ENCODE measurements at places on chromosomes 13 and 19. TPM values are rescaled to one million over a fixed set of nuclear protein-coding genes. Genes with fewer than 3 reads are reported as not detected.

- DNase-seq: peak; percentile 93
Observed at GRCh38 chr19:52007806-52008557, at the start of gene ZNF615. Gene ZNF615 (minus strand): TSS chr19:52008211. CDS start chr19:52003711, 4,500 bp downstream.

DNA sequence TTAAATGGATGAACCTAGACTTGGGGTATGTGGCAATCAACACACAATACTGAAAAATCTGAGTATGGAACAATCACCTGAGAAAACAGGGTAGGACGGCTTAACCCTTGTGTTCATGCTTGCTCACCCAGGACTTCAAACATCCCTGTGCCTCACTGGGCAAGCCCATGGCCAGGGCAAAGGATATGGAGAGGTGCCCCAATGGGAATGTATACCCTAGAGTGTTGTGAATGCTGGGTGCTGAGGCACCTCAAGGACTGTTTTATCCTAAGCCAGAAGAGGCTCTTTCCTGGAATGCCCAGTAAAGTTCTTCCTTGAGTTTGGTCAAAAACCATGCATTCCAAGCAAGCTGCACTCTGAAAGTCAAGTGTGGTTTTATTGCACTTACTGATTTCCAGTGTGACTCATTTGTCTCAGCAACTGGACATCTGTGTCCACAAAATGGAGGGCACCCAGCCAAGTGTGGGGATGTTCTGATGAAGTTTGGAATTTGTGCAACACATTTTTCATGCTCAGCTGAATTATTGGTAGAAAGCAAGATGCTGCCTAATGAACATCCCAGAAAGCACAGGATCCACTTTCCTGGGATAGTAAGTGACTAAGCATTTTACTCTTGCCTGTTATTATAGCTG is 531.3 kb downstream of the RFC3 start:
- peak; percentile 63 for DNase-seq

GRCh38 chr13:82002710-82003109 is 1661.8 kb upstream of the SPRY2 start:
- DNase-seq: peak; percentile 51

GRCh38 chr19:18603255-18603957 is 3.2 kb downstream of the CRLF1 start:
- DNase-seq: peak; percentile 43

- DNase-seq: no peak
Observed at GRCh38 chr13:110576070-110576394, 14.5 kb upstream of the RAB20 start.

- no peak for DNase-seq
Observed at GRCh38 chr19:45138303-45138751, 22.5 kb downstream of the NKPD1 start.

- DNase-seq: no peak
Observed at GRCh38 chr19:32343550-32344262, 1.7 kb upstream of the ZNF507 start.

DNA sequence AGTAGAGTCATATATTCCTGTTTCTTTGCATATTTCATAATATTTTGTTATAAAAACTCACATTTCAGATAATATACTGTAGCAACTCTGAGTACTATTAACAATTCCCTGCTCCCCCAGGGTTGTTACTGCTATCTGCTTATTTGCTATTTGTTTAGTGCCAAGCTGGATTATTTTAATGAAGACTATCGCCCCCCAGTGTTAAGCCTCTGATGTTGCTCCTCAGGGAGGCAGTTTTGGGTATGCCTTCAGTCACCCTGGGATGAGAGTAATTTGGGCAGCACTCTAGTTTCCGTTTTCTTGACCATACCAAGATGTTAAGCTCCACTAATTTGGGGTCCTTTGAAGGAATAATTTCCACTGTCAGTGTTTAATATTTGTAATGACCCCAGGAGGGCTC is 46.0 kb downstream of the MICU2 start:
- DNase-seq: peak; percentile 37

DNA sequence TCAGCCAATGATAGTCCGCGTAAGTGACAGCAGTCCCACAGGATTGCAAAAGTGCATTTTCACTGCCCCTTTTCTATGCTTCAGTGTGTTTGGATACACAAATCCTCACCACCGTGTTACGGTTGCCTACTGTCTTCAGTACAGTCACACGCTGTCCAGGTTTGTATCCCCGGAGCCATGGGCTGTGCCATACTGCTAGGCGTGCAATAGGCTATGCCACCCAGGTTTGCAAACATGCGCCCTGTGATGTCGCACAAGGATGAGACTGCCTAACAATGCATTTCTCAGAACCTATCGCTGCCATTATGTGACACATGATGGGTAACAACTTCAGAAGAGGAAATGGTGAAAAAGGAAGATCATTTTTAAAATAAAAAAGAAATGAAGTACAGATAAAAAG is 16.8 kb upstream of the ADPRHL1 start:
- DNase-seq: no peak

DNA sequence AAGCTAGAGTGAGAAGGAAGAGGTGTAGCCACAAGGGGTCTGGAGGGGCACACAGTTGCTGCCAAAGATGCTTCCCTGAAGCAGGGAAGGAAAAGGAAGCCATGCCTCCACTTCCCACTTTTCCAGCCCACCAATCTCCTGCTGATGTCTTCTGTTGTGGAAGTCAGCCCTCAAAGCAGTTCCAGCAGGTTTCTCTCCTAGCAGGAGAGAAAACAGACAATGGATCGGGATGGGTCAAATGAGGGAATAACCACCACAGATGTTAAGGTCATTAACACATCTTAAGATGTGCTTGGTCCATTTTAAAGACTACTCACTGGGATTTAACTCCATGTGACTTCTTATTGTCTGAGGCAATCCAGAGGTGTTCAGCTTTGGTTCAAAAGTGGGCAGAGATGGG is 284.1 kb upstream of the SOX21 start:
- DNase-seq: no peak

- no peak for DNase-seq
Observed at GRCh38 chr13:23468811-23469210, 35.3 kb upstream of the SACS start.

DNA sequence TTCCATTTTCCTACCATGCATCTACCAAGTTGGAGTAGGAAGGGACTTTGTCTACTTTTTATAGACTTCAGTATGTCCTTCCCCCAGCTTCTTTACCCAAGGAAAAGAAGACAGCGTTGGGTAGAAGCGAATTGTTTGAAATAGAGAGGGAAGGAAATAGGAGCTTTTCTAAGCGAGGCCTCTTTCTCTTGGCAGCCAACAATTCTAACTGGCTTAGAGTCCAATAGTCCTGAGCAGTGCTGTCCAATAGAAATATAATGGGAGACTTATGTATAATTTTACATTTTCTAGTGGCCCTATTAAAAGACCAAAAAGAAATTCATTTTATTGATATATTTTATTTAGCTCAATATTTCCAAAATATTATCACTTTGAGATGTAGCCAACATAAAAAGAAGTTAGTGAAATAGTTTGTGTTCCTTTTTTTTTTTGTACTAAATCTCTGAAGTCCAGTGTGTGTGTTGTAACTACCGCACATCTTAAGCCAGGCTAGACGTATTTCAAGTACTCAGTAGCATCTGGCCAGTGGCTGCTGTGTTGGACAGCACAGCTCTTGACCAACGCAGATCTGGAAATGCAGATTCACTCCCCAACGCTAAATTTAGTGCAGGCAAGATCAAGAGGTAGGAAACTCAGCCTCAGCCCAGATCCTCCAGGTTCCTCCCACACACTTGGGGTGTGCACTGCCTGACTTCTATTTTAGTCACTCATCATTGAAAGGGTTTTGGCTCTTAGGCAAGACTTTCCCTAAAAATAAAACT is 179.2 kb downstream of the SHISA2 start:
- no peak for DNase-seq

GRCh38 chr19:6730153-6730804 is 7.1 kb downstream of the GPR108 start:
- DNase-seq: no peak

- no peak for DNase-seq
Observed at GRCh38 chr19:58578012-58578925, 5.1 kb upstream of the MZF1 start.

DNA sequence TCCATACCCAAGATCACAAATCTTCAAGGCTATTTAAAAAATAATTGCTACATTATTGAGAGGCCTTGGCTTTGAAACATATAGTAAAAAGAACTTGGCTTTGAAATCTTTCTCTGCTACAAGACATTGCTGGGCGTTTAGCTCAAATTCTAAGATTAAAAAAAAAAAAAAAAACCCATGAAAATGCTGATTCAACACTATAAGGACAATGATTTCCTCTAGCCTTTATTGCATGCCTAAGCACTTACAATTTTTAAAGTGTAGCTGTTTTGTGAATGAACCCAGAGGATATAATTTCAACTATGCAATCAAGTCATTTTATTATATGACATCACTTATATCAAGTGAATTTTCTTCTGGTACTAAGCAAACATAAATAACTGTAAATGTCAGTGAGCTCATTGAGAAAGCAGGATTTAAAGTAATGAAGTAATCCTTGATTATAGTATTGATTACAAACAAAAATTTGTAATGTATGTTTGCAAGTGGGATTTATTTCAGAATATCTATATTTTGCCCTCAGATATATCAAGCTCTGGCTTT is 340.0 kb upstream of the GPC6 start:
- DNase-seq: no peak

DNA sequence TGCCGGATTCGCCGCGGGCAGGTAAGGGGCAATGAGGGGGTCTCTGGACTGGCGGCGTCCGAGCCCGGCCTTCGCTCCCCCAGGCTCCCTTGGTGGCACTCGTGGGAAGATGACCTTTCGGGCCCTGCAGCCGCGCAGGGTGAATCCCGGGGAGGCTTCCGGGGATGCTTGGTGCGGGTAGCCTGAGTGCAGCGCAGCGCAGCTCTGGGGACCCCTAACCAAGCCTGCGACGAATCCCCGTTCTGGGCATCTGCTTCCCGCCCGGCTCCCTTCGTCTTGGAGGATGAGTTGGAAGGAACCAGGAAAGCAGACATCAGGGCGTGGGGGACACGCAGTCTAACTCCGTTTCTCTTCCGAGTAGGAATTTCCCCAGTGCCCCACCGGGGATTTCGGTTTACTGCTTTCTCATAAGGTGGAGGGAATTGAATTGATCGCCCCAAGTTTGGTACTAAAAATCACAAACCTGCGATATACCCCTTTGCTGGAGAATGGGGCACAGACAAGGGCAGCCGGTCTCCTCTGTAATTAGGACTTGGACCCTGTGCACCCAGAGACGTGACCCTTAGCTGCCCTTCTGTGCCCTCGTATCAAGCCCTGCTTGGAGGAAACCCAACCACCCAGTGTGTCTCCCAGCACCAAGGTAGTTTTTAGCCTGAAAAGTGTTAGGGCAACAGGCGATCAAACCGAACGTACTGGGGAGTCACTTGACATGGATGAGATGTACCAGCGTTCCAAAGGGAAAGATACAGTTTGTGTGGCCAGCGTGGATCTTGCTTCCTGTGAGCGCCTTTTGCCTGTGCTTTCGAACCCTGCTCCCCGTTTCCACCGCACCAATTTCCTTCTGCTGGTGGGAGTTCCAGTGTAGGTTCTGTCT is 1.0 kb downstream of the GPC5 start:
- DNase-seq: no peak

- no peak for DNase-seq
Observed at GRCh38 chr13:84972907-84973306, 826.3 kb downstream of the SLITRK6 start.

DNA sequence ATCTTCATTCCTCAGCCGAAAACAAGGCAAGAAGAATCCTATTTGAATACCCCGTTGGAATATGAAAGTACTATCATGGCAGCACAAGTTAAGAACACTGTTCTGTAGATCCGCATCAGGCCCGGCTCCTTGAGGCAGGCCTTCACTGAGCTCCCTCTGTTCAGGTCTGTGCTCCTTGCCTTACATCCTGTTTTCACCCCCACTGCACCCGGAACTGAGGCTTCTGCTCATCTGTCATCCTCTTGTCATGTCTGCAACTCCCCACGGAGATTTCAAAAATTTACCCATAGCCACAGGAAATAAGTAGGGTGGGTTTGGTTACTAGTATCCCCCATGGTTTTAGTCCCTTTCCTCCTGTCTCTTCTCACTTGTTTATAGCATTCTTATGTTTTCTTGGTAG is 861.9 kb downstream of the GPC5 start:
- no peak for DNase-seq

- no peak for DNase-seq
Observed at GRCh38 chr13:50991579-50992521, 82.3 kb downstream of the RNASEH2B start.

DNA sequence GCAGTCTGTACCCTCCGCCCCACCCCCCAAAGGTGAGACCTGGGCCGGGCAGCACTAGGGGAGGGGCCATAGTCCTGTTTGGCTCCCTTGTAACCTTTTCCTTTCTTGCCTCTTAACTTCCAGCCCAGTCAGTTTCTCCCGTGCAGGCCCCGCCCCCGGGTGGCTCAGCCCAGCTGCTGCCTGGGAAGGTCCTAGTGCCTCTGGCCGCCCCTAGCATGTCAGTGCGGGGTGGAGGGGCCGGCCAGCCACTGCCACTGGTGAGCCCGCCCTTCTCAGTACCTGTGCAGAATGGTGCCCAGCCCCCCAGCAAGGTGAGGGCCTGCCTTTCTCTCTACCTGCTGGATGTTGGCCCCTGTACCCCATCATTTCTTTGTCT is 10.5 kb upstream of the PRR19 start:
- DNase-seq: no peak

DNA sequence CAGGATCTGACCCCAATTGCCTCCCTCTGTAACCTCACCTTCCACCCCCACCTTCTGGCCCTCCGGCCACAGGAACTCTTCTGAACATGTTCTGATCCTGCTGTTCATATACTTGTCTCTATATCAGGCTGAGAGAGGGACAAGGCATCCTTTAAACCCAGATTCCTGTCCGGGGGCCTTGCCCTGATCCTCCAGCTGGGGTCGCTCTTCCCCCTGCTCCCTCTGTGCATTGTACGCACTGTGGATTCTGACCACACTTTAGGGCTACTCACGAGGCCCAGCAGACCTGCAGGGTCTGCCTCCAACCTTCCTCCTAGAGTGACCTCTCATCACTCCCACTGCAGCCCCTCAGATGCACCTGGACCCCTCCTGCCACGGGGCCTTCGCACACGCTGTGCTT is 269.3 kb downstream of the UQCRFS1 start:
- DNase-seq: no peak

DNA sequence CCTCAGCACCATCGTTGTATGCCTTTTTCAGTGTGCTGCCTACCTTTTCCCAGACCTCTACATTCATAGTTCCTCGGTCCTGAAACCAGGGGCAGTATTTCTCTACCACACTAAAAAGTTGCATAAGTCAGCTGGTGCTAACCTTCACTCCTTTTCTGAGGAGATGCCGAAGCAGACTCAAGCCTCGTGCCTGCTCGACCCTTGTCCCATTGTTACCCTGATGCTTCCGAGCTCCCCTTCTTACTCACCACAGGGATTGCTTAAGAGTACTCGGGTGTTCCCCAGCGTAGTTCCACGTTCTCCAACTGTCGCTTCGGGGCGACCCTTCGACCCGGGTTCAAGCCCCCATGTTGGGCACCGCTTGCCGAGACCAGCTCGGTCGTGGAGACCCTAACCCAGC is 19.0 kb upstream of the IL17D start:
- no peak for DNase-seq

- no peak for DNase-seq
Observed at GRCh38 chr19:41698746-41699230, 9.6 kb upstream of the CEACAM5 start.

The BSG gene
- total RNA-seq: 356 TPM

The CAMSAP3 gene
- total RNA-seq: 0.19 TPM

The PROZ gene
- 0.17 TPM for total RNA-seq

The GSX1 gene
- total RNA-seq: not detected

The RNF225 gene
- not detected for total RNA-seq

The KLK12 gene
- total RNA-seq: not detected

The TMEM59L gene
- not detected for total RNA-seq

The CYP2S1 gene
- total RNA-seq: 0.88 TPM

All from dermis blood vessel endothelial cell (primary cell).